ENCODE measurements at places on chromosomes 5 and 9. TPM values are rescaled to one million over a fixed set of nuclear protein-coding genes. Genes with fewer than 3 reads are reported as not detected.

Gene CDH9
- not detected for total RNA-seq

GRCh38 chr9:77679088-77679487, 31.0 kb upstream of the GNA14 start:
- no peak for DNase-seq

DNA sequence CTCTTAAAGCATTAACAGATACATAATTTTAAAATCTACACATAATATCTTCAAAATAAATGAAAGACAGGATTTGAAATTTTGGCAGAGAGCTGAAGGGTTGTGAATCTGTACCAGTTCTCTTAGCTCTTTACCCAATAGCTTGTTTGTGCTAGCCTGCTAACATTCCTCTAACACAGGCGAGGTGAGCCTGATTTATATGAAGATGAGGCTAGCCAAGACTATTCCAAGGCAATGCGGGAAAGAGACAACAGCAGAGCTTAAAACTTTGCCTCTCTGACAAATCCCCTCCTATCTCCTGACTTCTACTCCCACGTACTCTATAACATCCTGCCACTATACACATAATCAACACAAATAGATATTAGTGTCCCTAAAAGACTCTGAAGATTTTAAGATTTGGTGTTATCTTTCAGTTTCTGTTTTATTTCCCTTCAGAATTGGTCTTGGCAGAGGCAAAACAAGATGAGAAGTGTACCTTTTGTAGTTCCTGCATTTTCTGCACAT, 745.6 kb upstream of the ZNF608 start:
- DNase-seq = no peak

- DNase-seq = no peak
Observed at GRCh38 chr5:89064054-89064453, 181.1 kb upstream of the MEF2C start.

Gene SLC12A7
- total RNA-seq = 7.2 TPM

DNA sequence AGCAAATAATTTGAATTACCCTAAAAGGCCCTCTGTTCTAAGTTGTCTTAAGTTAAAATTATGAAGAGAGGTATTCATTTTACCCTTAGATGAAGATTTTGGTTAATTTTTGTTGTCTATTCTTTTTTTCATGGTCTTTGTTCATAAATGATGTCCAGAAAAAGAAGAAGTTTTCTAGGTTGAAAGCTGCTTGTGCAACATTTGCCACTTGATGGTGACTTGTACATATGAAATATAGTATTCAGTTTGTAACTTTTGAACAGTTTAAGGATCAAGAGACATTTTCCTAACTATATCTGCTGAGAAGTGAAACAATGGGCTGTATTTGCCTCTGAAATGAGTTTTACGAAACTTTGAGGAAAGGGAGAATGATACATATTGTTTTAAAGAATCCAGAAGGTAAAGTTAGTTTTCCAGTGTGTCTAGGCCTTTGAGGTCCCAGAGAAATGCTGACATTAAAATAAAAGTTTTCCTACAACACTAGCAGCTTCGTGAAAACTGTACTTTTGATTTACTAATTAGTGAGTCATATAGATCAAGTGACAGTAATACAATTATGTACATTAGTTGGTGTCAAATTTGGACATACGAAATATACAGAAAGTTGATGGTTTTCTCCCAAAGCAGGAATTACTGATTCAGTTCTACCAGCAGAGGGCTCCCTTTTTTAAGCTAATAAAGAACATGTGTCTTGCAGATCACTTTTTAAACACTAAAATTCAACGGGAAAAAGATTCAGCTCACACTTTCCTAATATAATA, 70.5 kb downstream of the PIK3R1 start:
- peak; percentile 51 for DNase-seq

Gene ZNF454
- not detected for total RNA-seq

Gene CCDC192
- not detected for total RNA-seq

DNA sequence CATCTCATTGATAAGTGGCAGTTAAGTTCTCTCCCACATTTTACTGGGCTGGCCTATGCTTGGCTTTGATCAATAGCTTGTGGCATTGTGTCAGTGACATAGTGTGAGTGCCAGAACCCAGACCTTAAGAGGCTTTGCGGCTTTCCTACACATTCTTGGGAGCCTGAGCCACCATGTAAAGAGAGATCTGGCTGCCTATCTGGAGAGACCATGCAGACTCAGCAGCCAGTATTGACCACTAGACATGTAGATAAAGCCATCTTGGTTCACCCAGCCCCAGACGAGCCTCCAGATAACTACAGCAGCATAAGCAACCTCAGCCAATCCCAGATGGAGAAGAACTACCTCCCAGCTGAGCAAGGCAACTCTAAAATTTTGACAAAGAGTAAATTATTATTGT, 28.6 kb downstream of the C9orf153 start:
- no peak for DNase-seq

DNA sequence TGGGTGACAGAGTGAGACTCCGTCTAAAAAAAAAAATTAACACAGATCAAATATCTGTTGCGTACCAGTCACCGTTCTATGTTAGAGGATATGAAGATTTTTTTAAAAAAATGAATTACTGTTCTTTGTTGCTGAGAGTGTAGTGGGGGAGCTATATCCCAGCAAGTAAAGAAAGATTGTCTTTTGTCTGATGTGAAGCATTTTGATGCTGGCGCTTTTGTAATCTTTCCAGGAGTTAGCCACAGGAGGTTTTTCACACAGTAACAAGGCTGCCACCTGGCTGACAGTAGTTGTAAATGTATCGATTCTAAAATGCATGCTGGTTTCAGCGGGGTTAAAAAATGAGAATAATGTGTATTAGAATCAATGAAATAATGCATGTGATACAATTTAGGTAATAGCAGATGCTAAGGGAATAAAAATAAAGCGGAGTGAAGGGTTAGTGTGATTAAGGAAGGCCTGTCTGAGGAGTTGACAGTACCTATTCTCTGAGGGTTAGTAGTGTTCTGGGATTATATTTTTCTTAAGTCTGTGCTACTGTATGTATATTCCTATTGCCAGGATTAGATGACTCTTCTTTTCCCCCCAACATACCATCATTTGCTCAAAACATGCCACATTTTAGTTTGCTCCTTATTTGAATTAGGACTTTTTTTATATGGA, 3.4 kb downstream of the LMNB1 start:
- DNase-seq = peak; percentile 70

- DNase-seq = no peak
Observed at GRCh38 chr9:130810609-130811136, 24.4 kb upstream of the ABL1 start.

DNA sequence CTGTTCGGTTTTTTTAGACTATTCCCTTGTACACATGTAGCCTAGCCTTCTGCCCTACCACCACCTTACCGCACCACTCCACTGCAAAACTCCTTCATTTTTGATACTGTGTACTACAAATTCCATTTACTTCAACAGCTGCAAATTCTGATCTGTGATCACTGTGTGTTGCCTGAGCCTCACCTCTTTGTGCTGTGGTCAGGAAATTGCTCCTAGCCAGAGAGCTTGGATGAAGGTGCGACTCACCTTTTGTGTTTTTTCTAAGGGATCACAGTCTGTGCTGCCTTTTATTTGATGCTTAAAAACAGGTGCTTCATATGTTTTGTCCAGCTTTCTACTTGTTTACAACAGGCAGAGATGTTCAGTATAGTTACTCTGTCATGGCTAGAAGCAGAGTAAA, 31.5 kb downstream of the CSNK1G3 start:
- DNase-seq = no peak

- no peak for DNase-seq
Observed at GRCh38 chr5:40682154-40683017, 2.7 kb downstream of the PTGER4 start.

Gene SLC4A9
- not detected for total RNA-seq

DNA sequence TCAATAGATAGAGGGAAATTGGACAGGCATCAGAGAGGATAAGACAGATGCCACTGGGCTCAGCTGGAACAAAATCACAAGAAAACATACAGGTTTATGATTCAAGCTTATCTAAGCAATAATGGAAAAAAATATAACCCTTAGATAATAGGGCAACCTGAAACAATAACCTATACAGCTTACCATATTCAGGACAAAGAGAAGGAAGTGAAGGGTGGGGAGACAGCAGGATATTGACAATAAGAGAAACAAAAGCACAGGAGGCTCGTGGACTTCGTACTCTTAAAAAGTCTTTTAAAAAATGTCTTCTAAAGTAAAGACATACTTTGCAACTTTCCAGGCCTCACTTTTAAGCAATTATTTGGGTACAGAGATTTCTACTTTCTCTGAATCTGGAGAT, 225.3 kb downstream of the NTRK2 start:
- DNase-seq = no peak

- no peak for DNase-seq
Observed at GRCh38 chr5:98099448-98100105, 673.9 kb upstream of the RGMB start.

Gene SLC25A48
- not detected for total RNA-seq

Gene ZFP37
- not detected for total RNA-seq

GRCh38 chr9:131276094-131276888, at the start of gene FAM78A:
Gene FAM78A, minus strand, starts transcription at chr9:131276510. Its CDS starts 331 bp downstream, at chr9:131276179.
- no peak for DNase-seq

Gene OGN
- not detected for total RNA-seq

Gene CMYA5
- total RNA-seq = 0.29 TPM

Gene LCN1
- 30.3 TPM for total RNA-seq

Gene SPINK7
- not detected for total RNA-seq

DNA sequence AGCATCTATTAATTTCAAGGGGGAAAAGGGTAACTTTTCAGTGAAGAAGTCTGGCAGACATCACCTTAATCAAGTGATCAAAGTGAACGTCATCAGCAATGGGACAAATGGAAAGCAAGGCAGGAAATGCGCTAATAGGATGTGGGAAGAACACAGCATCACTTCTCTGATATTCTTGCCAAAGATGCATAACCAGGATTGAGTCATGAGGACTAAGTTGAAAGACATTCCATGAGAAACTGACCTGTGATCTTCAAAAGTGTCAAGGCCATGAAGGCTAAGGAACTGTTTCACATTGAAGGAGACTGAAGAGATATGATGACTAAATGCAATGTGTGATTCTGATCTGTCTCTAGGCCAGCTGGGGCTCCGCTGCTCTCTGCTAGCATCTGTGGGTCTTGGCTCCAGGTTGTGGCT, 92.9 kb downstream of the NDFIP1 start:
- DNase-seq = no peak

- peak; percentile 20 for DNase-seq
Observed at GRCh38 chr5:102670224-102670836, 84.8 kb upstream of the PAM start.

DNA sequence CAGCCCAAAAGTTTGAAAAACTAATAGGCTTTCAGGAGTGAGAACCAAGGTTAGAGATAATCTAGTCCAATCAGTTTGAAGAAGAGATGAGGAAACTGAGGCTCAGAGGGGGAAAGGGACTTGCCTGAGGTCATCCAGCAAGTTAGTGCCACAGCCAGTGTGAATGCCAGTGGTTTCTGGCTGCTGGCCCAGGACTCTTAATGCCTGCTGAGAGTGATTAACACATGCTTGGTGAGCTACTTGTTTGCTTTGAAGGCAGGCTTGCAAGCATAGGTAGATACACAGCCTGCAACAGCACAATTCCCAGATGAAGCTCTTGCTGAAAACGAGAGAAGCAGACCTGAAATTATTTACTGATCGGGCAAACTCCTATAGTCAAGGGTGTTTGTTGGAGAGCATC, 591.6 kb upstream of the SGCD start:
- DNase-seq = no peak

- DNase-seq = peak; percentile 34
Observed at GRCh38 chr9:137550231-137550621, at the start of gene PNPLA7. Gene PNPLA7, minus strand, starts transcription at chr9:137550402. Its CDS starts 205 bp downstream, at chr9:137550197.

Gene SLCO6A1
- total RNA-seq = not detected

DNA sequence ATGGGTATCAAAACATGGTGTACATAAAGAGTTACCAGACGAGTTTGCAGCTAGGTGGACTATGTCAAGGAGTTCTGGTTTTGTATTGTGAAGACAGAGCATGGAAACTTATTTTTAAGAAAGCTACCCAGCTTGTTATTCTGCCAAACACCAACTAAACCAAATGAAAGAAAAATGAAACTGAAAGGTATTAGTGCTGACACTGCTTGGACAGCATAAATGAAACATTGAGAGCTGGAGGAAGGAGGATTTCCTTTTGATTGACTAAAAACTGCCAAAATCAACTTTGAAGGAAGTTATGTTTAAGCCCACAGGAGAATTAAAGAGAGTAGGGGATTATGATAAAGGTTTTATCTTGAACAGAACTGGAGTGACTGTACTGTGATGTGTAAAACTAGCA, 766.2 kb downstream of the PTPRD start:
- no peak for DNase-seq

GRCh38 chr5:15183520-15183919, 311.9 kb upstream of the ANKH start:
- peak; percentile 15 for DNase-seq

Gene CKMT2
- total RNA-seq = not detected

Gene ORM2
- total RNA-seq = not detected

Gene FCN2
- not detected for total RNA-seq

DNA sequence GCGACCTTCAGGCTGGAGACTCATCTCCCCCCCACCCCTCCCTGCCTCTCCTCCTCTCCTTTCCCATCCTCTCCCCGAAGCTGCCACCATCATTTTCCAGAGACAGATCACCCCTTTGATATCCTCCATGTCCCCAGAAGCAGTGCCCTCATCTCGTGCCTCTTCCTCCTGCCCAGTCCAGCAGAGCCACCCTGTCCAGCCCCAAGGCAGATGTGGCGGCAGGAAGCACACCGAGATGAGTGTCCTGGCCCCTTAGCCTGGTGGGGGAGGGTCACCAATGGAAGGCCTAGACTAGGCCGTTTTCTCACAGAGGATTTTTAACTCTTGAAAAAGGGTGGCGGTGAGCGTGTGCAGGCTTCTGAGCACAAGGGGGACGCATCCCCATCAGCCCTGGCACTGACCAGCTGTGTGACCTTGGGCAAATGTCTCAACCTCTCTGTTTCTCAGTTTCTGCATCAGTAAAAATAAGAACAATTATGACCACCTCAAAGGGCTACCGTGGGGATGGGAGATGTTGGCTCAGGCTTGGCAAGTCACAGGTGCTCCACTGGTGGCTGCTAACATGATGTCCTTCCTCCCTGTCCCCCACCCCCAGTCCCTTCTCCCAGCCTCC, 48.9 kb downstream of the SARDH start:
- DNase-seq = no peak

Gene IGIP
- total RNA-seq = 1.8 TPM

Gene ASB6
- total RNA-seq = 16.3 TPM

GRCh38 chr9:82295181-82295580, 306.6 kb downstream of the SPATA31D1 start:
- DNase-seq = no peak

- DNase-seq = no peak
Observed at GRCh38 chr9:29775491-29775890, 2202.2 kb upstream of the C9orf72 start.

DNA sequence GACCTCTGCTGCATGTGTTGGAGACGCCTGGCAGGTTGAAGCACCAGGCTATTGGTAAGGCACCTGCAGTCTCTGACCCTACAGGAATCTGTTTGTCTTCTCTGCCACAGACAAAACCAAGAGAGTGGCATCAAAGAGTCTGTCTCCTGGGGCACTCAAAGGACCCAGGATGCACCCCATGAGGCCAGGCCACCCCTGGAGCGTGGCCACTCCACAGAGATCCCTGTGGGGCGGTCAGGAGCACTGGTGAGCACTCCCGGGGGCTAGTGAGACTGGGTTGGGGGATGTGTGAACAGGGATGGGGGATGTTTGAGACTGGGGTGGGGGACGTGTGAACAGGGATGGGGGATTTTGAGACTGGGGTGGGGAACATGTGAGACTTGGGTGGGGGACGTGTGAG, 240.3 kb downstream of the CACNA1B start:
- DNase-seq = no peak

Gene KLF4
- 100 TPM for total RNA-seq

Measured in NCI-H460 (cell line).